ENCODE measurements at places on chromosomes 2 and 18. TPM values are rescaled to one million over a fixed set of nuclear protein-coding genes. Genes with fewer than 3 reads are reported as not detected.

DNA sequence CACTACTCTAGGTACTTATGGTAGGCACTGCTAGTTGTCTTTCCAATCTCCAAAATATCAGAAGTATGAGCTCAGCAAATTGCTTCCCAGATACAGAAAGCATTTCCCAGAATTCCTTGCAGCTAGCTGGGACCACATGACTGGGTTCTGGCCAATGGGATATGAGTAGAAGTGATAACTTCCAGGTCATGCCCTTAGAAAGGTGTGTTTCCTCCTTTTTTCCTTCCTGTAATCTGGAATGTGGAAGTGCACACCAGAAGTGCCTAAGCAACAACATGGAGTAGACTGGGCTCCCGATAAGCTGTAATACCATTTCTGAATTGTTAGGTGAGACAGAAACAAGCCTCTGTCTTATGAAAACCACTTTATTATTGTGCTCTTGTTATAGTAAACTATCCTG lies 279.8 kb downstream of the ZNF385B start:
- no peaks in the 10 kb centered on the region for H3K4me1 ChIP-seq
- H3K27ac ChIP-seq, result no peak overlapping the region
- H3K27me3 ChIP-seq, result no peaks in the 10 kb centered on the region
- H3K4me3 ChIP-seq, result no peak overlapping the region

DNA sequence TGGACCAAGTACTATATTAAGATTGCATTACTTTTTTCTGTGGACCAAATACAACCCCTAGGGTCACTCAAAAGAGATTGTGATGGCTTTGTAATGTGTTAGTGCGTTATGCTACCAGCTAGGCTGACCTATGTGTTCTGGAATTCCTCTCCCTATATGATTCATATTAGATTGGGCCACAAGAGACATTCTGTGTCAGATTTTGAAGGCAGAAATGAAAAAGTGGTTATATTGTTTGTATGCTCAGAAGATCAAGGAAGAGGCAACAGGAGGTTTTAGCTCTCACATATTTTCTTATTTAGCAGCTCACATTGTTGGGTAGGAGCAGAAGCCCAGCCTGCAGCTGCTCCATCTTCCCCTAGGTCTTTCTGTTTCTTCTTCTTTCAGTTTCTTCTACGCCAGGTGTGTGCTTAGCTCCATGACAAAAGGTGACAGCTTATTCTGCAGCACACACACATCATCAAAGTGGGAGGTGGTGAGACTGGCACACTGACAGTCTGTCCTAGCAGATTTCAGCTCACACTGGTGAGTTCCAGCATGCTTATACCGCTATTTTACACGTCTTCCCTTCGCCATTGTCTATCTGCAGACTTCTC lies 156.8 kb upstream of the UBE2E3 start:
- H3K4me1 ChIP-seq, result no peaks in the 10 kb centered on the region
- H3K36me3 ChIP-seq, result no peaks in the 10 kb centered on the region
- H3K27me3 ChIP-seq, result no peaks in the 10 kb centered on the region
- H3K4me3 ChIP-seq, result no peak overlapping the region
- DNase-seq, result no peak

- H3K4me1 ChIP-seq, result peaks cover 4% of the 10 kb centered on the region
- H3K4me3 ChIP-seq, result no peak overlapping the region
- no peaks in the 10 kb centered on the region for H3K36me3 ChIP-seq
- DNase-seq, result no peak
- H3K27ac ChIP-seq, result no peak overlapping the region
Measured at GRCh38 chr2:30110773-30111172, 36.0 kb upstream of the YPEL5 start.

- H3K4me1 ChIP-seq, result no peaks in the 10 kb centered on the region
- no peaks in the 10 kb centered on the region for H3K27me3 ChIP-seq
- H3K27ac ChIP-seq, result no peak overlapping the region
- DNase-seq, result no peak
- no peaks in the 10 kb centered on the region for H3K36me3 ChIP-seq
Measured at GRCh38 chr2:44741507-44741906, 200.0 kb upstream of the SIX3 start.

DNA sequence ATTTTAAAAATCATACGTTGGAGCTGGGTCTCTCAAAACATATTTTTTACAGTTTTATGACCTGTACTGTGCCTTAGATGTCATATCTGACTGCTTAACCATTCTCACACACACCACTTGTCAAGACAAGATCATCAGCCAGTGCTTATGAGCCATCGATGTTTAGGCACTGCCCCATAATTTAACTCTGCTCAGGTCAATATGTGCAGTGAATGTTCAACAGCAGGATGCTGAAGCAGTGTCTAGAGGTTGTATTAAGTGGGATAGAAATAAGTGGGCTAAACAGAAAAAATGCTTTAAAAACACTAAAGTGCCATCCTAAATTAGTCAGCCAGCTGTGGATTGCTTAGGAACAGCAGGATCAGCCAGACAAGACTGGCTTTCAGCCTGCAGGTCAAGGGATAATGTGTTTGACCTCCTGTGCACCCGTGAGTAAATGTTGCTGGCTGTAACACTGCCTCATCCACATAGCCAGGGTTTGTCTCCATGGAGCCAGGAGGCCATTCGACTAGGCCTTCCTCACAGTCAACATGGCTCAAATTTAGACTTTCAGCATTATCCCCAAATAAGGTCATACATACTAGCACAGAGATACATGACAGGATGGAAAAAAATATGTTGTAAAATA lies 139.0 kb upstream of the NXPH2 start:
- no peak for DNase-seq
- H3K4me3 ChIP-seq, result no peak overlapping the region

DNA sequence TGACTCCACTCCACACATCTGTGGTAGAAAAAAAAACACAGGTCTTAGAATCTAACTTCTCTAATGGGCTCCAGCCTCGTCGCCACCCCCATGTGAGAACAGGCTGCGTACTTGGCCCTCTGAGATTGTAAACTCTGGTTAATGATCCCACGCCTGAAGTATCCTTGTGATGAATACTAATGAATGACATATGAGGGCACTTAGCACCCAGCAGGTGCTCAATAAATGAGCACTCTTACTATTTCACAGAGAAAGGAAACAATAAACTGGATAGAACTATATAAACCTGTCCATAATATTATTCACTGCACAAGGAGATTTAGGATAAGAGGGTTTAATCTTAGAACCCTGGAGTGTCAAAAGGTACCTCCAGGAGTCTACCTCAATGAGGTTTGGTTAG lies 310.1 kb upstream of the HNRNPA3 start:
- no peaks in the 10 kb centered on the region for H3K36me3 ChIP-seq
- no peak for DNase-seq
- H3K27me3 ChIP-seq, result no peaks in the 10 kb centered on the region
- H3K4me1 ChIP-seq, result no peaks in the 10 kb centered on the region

DNA sequence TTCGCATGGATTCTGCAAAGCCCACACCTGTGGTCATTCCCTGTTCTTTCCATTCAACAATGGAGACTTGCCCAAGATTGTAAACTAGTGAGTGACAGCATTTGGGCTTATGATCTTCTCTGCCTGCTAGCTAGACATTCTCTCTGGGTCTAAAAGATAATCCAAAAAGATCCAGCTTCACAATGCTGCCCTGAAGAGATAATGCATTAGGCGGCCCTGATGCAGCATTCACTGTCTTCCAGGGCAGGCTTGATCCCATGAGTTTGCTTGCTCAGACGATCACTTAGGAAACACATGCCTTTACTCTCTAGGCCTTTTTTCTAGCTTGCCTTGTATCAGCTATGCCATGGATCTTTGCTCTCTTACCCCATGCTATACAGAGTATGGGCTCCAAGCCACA lies 196.1 kb downstream of the SETBP1 start:
- no peak for DNase-seq
- H3K36me3 ChIP-seq, result no peaks in the 10 kb centered on the region
- no peaks in the 10 kb centered on the region for H3K27me3 ChIP-seq
- peaks cover 19% of the 10 kb centered on the region for H3K4me1 ChIP-seq
- no peak overlapping the region for H3K4me3 ChIP-seq
- H3K27ac ChIP-seq, result no peak overlapping the region

- peak; percentile 87 for DNase-seq
- H3K4me1 ChIP-seq, result peaks cover 56% of the 10 kb centered on the region
- no peaks in the 10 kb centered on the region for H3K36me3 ChIP-seq
- H3K27me3 ChIP-seq, result no peaks in the 10 kb centered on the region
- H3K4me3 ChIP-seq, result no peak overlapping the region
Measured at GRCh38 chr18:13269521-13270011, 51.0 kb downstream of the LDLRAD4 start.

GRCh38 chr2:47295131-47295980 lies 107.6 kb upstream of the MSH2 start:
- DNase-seq, result no peak
- H3K27ac ChIP-seq, result no peak overlapping the region
- H3K27me3 ChIP-seq, result no peaks in the 10 kb centered on the region
- H3K36me3 ChIP-seq, result no peaks in the 10 kb centered on the region
- peaks cover 18% of the 10 kb centered on the region for H3K4me1 ChIP-seq

- H3K36me3 ChIP-seq, result no peaks in the 10 kb centered on the region
- no peak overlapping the region for H3K4me3 ChIP-seq
- no peaks in the 10 kb centered on the region for H3K27me3 ChIP-seq
- no peaks in the 10 kb centered on the region for H3K4me1 ChIP-seq
- no peak overlapping the region for H3K27ac ChIP-seq
Measured at GRCh38 chr2:195500879-195501278, 156.1 kb upstream of the SLC39A10 start.

DNA sequence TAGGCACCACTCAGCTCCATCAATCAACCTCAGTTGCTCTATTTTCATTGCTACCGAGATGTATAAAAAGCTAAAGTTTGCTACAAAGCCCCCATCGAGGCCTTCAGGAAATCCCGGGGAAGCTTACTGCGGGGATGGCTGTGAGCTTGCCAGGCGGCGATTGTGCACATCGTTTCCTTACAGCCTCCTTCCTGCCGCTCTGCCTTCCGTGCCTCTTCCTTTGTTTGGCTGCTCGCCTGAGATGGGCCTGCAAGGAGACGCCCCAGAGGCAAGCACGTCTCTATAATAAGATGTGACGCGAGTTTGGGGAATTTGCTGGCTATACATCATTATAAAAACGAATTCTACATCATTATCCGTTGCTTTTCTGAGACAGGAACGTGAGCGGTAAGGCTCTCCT lies 41.6 kb downstream of the DHRS9 start:
- H3K27ac ChIP-seq, result no peak overlapping the region
- no peak for DNase-seq
- H3K36me3 ChIP-seq, result no peaks in the 10 kb centered on the region

DNA sequence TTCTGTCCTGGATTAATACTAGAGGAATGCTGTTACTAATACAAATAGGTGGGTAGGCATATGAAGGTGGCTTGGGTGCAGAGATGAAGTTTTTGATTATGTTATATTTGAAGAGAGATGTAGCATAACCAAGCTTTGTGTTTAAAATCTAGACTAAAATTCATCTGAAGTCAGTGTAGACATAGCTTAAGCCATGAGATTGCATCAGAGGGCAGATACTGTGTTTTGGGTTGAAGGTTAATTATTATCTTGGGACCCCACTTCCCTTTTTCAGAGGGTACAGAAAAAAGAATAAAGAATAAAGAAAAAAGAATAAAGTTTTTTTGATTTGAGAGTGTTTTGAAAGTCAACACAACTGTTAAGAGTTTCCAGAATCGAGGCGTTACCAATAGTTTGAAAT lies 13.0 kb downstream of the PPM1B start:
- H3K4me1 ChIP-seq, result peaks cover 65% of the 10 kb centered on the region
- no peak overlapping the region for H3K4me3 ChIP-seq
- DNase-seq, result no peak

DNA sequence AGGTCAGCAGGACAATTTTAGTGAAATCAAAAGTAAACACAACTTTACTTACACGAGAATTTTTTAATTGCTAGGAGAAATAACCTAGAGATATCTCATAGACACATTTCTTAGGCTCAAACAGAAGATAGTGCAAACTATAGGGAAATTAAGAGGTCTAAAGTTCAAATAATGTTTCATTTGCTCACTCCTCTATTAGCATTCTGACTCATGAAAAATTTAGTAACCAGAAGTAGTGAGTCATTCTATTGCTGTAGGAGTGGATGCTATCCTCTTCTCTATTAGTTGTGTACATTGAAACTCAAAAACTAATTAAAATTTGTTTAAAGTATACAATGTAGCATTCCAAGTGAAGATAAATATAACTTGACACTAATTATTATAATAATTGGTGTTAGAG lies 908.3 kb upstream of the TMEFF2 start:
- H3K36me3 ChIP-seq, result no peaks in the 10 kb centered on the region
- H3K27me3 ChIP-seq, result no peaks in the 10 kb centered on the region
- H3K27ac ChIP-seq, result no peak overlapping the region
- DNase-seq, result no peak
- no peaks in the 10 kb centered on the region for H3K4me1 ChIP-seq
- no peak overlapping the region for H3K4me3 ChIP-seq

DNA sequence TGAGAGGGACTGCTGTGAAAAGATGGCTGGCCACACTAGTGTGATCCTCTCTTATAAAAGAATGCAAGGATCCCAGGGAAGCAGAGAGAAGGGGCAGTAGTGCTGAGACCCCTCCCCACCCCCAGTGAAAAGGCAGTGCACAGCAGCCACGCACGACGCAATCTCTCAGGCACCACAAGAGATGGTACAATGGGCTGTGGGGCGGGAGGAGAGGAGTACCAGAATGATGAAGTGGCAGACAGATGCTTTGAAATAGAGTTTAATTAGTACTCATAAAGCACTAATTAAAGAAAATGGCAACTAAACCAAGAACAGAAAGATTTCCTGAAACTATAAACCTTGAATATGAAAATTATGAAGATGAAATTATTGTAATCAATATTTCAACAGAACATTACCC lies 29.0 kb downstream of the B4GALT6 start:
- H3K27ac ChIP-seq, result no peak overlapping the region
- no peak overlapping the region for H3K4me3 ChIP-seq
- H3K36me3 ChIP-seq, result no peaks in the 10 kb centered on the region
- no peaks in the 10 kb centered on the region for H3K27me3 ChIP-seq

DNA sequence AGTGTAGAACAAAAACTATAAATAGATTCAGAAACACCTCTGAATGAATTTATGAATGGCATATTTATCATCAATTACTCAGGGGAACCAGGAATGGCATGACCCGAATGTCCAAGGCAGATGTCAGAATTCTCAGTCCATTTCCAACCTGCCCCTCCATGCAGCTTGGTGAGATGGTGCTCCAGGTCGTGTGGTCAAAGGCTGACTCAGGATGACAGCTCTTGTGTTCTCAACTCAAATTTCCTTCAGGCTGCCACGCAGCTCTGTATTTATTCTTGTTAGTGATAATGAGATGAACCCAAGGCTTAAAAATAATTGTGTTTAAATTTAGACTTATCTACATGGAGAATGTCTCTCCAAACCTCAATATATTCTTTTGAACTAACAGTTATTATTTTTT lies 146.9 kb downstream of the METTL4 start:
- no peaks in the 10 kb centered on the region for H3K4me1 ChIP-seq
- no peak for DNase-seq
- H3K27ac ChIP-seq, result no peak overlapping the region
- H3K27me3 ChIP-seq, result no peaks in the 10 kb centered on the region

The PFN4 gene
- not detected for total RNA-seq

The COPS7B gene
- total RNA-seq, result 32.1 TPM

The NTSR2 gene
- total RNA-seq, result not detected

The EVX2 gene
- total RNA-seq, result 1.2 TPM

The SANBR gene
- total RNA-seq, result 16.1 TPM

The MGAT4A gene
- total RNA-seq, result 9.5 TPM

All from sigmoid colon (tissue), 7 donors.